T-helper 17 cell (primary cell): ENCODE measurements at places on chromosomes 2 and 18. TPM values are rescaled to one million over a fixed set of nuclear protein-coding genes. Genes with fewer than 3 reads are reported as not detected.

DNA sequence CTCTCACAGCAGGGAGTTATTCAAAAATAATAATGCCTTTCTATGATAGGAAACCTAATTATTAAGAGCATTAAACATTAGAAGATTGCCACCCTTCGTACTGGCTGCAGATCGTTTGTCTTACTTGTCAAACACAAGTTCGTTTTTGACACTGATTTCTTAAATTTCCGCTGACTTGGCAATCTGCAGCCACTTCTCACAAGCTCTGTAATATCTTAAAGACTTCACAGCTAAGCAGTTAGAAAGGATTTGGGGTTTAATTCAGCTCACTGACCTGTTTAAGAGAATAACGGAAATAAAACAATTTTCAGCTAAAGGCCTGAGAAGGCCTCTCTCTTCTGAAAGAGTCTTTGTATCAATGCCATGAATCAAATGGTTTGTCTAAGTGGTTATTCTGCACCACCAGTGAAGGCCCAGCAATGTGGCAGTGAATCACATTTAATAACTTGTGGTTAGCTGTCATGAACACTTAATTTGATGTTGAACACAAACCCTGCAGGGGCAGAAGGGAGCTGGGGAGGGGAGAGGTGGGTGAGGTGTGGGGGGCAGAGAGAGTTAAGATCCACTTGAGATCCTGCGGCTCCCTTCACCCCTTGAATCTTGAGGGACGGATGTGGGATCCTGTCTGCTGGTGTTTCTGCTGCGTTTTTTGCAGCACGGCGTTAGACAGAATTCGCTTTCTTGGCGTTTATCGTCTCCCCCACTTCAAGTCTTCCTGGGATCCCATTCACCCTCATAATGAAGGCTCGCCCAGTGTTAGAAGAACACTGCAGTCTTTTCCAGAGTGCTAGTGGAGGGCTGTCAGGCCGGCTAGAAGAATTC lies 145.4 kb upstream of the SATB2 start:
- no peak for DNase-seq

PLA2R1 gene
- total RNA-seq = not detected

DNA sequence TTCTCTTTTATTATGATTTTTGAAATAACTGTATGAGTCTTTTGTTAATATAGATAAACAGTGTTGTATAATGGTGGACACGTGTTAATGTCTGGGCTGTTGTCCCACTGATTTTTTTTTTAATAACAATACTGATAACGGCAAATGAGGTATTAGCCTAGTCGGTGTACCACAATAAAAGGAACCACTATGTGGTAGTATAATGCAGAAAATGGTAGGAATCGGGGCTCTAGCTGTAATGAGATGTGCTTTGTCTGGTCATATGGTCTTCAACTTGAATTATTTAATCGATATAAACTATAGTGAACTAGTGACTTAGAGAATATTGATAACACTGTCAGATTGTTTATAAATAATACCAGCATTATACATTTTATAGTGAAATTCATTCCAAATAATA lies 517.9 kb upstream of the SPHKAP start:
- no peak for DNase-seq

DNA sequence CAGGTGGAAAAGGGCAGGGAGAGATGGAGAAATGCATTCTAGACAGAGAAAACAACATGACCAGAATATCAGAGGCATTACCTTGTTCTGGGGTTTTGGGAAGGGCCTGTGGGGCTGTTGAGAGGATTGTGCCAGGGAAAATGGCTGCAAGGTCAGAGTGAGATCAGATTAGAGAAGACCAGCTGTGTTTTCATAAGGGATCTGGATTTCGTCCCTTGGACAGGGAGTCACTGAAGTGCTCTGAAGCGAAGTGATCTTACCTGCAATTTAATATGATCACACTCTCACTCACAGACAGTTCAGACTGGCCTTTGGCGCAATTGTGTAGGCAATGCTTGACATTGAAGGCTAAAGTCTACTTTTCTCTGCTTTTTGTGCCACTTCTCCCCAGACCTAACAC lies 20.3 kb upstream of the REG3G start:
- no peak for DNase-seq

- DNase-seq = no peak
These were observed 851.8 kb upstream of the CRIM1 start for GRCh38 chr2:35503738-35504199.

GRCh38 chr18:74803117-74803516 lies 205.4 kb downstream of the ZNF407 start:
- no peak for DNase-seq

RAB27B gene
- 3.5 TPM for total RNA-seq

GRCh38 chr2:23381084-23381483 lies 3.9 kb upstream of the KLHL29 start:
- no peak for DNase-seq

GRCh38 chr2:171485116-171485515 lies 37.2 kb upstream of the CYBRD1 start:
- no peak for DNase-seq

GEN1 gene
- 7.2 TPM for total RNA-seq

- DNase-seq = no peak
These were observed 33.0 kb downstream of the SLC35F5 start for GRCh38 chr2:113723411-113723810.

DNA sequence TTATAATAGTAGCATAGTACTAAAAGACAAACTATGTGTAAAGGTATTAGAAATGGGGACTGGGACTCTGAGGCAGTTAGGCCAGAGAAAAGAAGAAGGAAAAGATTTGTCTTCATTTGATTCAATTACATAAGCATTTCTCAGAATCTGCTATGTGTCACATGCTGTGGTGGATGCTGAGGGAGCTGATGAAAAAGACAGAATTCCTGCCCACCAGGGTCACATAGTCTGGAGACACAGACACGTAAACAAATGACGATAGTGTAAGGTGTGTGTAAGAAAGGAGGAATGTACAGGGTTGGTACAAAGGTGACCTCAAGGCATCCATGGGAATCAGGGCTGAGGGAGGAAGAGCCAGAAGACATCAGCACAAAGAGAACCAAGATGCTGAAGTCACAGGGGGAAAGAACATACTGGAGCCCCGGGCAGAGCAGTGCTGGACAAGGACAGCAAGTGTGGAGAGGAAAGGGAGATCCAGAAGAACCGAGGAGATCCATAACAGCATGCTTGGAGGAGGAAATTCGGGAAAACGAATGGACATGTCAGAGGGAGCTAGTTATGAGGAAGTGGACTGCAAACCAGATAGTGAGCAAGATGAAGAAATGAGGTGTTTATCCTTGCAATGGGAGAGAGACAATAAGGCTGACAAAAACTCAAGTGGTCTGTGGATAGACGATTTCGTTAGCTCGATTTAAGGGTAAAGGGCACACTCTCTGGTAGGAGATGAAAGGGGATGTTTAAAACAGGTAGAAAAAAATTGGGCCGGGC lies 1.2 kb upstream of the MAPRE3 start:
- no peak for DNase-seq

UGT1A5 gene
- not detected for total RNA-seq

DNA sequence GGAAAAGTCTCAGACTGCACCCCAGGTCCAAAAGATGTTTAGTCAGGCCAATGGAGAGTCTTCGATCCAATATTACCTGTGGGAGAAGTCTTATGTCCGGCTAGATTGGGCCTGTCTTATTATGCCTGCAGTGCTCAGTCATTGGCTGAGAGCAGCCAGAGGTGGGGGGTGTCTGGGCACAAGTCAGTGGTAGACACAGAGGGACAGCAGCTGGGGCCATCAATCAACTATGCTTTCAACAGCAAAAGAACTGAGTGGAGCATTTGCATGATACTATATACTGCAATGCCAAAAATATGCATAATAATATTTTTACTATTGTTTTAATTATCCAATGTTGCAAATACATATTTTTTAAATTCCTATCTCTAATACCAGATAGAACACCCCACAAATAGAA lies 298.6 kb upstream of the CDH20 start:
- no peak for DNase-seq
